Right ventricle myocardium inferior (tissue), 1 donor: ENCODE measurements at places on chromosomes 4 and X.

- no peak for DNase-seq
Observed at GRCh38 chr4:85986266-85986665, 373.6 kb downstream of the MAPK10 start.

GRCh38 chrX:14352511-14352910 lies 176.8 kb upstream of the GLRA2 start:
- no peak for DNase-seq

DNA sequence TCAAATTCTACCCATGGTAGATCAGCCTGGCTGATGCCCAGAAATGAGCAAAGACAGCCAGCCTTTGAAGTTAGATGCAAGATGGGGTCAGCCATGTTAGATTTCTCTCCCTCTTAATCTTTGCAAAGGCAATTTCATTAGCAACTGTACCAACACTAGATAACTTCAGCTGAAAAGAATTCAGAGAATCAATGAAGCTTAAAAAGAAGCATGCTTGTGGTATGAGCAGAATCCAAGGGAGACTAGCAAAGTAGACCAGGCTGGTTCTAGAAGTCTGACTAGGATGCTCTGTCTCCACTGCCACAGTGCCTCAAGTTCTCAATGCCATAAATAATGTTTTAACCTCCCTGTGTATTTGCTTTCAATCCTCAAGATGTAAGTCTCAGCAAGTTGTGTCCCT lies 247.3 kb downstream of the SLC7A11 start:
- DNase-seq = no peak

- DNase-seq = peak; percentile 65
Observed at GRCh38 chr4:70505151-70505748, 13.1 kb upstream of the AMTN start.

GRCh38 chr4:140156529-140157171 lies 2.7 kb upstream of the MAML3 start:
- no peak for DNase-seq

DNA sequence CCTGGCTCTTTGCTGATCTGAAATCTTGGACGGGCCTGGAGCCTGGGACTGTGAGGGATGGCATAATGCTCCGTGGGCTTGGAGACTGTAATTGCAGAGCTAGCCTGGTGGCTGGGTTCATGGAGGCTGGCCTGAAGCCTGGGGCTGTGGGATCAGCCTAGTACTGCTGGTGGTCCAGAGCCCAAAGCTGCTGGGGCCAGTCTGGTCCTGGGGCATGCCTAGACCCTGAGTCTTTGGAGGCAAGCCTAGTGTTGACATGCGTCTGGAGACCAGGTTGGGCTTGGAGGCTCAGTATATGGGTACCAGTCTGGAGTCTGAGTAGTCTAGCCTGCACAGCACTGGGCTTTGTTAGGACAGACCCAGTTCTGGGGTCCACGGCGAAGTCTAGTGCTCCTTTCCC lies 172.0 kb upstream of the ZC4H2 start:
- DNase-seq = no peak

DNA sequence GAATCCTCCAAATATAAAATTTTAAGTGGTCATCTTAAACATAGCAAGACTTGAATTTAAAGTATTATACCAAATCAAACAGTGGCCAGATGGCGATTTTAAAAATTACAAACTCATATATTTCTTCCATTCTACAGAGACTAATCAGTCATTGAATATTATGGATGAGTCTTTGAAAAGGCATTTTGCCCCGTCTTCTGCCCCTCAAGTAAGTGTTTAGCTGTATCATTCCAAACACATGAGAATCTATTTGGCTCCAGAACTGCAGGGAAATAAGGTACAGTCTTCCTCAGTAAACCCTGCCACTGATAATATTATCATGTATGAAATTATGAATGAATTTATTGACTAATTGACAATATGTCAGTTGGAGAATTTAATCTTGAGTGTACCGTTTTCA lies 191.0 kb downstream of the SLC7A11 start:
- DNase-seq = no peak

- no peak for DNase-seq
Observed at GRCh38 chr4:54234497-54235205, 5.6 kb downstream of the PDGFRA start.

DNA sequence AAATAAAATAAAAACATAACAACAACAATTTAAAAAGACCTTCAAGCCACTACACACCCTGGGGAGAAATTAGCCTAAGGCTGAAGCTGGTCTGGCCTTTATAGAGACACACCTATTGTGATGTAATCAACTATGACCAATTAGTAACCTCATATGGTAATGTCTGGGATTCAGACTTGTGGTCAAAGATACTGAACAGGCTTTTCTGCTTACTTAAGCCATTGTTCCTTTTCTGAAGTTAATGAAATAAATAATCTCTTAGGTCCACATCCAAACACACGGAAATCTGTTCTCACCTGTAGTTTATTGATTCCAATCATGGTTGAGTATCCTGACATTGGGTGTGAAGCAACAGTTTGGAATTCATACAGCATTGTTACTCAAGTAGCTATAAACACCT lies 152.5 kb downstream of the PLS3 start:
- DNase-seq = no peak

GRCh38 chr4:148214529-148215166 lies 227.6 kb downstream of the NR3C2 start:
- no peak for DNase-seq

DNA sequence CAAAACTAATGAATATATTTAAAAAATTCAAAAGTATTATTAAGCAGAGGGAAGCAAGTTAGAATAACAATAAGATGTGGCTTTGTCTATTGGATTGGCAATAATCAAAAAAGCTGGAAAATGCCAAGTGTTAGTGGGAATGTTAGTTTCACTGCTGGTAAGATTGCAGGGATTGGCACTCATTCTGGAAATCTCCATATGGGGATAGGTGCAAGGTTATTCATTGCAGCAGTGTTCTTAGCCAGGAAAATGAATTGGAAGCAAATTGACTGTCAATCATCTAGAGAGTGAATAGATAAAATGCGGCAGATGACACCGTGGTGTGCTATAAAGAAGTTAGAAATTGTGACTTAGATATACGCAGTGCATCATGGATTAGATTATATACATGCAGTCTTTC lies 1615.5 kb upstream of the PCDH7 start:
- DNase-seq = no peak

DNA sequence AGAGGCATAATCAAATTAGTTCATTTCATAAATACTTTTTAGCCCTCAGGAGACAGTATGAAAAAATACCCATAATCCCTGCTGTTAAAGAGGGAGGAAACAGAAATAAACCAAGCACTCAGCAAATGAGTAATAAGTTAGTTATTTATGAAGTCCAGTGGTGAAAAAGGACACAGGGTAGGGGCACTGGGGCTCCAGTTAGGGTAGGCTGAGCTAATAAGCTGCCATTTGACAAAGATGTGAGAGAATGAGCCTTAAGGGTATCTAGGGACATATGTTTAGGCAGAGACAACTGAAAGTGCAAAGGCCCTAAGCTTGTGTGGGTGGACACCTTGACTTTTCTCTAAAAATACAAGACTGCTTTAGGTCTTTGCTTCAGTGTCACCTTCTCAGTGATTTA lies 94.4 kb downstream of the IL15 start:
- DNase-seq = no peak

GRCh38 chr4:4420421-4420820 lies 33.5 kb downstream of the NSG1 start:
- DNase-seq = peak; percentile 32

- no peak for DNase-seq
Observed at GRCh38 chr4:140250989-140251552, 97.1 kb upstream of the MAML3 start.

- DNase-seq = no peak
Observed at GRCh38 chrX:97704474-97704873, 820.8 kb downstream of the RPA4 start.

DNA sequence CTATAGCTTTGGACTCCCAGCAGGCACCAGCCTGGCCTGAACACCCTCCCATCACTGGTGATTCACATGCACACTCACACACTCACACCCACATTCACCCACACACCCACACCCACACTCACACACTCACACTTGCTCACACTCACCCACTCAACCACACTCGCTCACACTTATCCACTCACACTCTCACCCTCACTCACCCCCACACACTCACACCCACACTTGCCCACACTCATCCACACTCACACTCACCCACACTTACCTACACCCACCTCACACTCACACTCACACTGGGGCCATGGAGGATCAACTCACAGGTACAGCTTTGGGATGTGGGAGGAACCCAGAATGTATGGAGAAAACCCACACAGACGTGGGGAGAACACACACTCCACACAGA lies 548.2 kb upstream of the FAT1 start:
- no peak for DNase-seq

DNA sequence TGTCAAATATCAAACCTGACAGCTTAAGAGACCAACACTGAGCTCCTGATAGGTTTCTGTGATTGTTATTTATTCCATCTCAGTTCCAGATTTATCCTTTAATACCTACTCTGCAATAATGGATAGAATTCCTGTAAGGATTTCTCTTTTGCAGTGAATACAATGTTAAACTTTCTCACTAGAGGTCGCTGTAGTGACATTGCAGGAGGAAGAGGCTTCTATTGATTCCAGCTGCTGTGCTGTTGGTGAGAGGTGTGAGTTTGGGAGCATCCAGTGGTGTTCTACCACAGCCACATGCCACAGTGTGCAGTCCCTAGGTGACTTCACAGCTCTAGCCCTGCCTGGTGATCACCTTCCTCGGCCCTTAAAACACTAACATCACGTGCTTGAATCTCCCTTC lies 34.6 kb upstream of the DCAF8L2 start:
- DNase-seq = no peak

GRCh38 chrX:84362184-84362838 lies 139.9 kb downstream of the HDX start:
- DNase-seq = no peak

GRCh38 chr4:107318078-107318477 lies 282.0 kb upstream of the DKK2 start:
- no peak for DNase-seq

DNA sequence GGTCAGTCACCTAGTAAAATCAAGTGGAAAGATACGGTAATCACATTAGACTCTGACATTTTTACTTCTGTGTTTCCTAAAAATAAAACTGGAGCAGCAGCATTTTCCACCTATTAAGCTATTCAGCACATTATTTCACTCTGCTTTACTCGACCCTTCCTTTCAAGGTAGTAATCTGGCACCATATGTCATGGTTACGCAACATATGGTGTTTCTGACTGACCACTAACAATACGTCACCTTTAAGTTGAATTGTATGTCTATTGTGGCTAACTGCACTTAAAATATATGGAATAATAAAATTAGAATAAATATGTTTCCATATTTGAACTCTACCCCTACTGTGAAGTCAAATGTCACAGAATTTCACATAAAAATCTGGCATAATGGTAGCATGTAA lies 168.8 kb downstream of the CDS1 start:
- no peak for DNase-seq

DNA sequence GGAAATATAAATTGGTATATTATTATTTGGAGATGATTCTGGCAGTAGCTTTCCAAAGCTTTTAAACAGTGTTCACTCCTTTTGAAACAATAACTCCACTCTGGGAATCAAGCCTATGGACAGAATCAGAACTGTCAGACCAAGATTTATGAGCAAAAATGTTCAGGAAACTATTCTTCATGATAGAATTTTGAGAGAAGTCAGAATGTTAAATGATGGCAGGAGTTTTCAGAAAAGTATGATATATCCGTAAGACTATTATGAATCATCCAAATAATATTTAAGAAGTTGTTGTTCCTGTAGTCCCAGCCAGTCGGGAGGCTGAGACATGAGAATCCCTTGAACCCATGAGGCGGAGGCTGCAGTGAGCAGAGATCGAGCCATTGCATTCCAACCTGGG lies 50.5 kb upstream of the ADGRG2 start:
- no peak for DNase-seq

DNA sequence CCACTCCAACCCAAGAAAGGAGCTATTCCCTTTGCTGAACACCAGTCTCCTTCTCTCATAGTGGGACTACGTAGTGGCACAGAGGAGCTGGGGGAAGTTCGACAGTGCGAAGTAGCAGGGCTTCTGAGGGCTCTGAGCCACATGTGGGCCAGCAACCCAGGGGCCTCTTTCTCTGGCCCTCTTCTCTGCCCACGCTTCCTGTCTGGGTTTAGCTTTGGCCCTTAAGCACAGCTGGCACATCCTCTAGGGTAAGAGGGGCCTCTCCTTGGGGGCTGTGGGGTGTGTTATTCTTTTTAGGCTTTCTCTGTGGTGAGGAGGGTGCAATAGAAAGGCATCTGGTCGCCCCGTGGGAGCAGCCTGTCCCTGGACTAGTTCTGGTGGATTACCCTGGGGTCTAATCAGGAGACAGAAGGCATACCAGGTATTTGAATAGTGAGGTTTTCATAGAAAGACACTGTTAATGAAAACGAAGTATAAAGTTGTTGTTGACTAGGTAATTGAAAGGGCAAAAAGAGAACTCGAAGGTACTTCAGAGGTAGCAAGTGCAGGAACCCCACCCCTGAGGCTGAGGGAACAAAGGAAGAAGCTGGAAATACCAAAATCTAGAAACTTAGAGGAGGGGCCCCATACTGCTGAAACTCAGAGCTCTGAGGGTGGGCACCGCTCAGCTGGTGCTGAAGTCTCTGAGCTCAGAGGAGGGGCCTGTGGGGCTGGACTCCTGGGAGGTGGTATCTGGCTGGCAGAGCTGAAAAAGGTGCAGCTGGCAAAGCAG lies 151.9 kb upstream of the RPS6KA3 start:
- DNase-seq = no peak

- no peak for DNase-seq
Observed at GRCh38 chr4:128700659-128701350, 108.7 kb upstream of the JADE1 start.

DNA sequence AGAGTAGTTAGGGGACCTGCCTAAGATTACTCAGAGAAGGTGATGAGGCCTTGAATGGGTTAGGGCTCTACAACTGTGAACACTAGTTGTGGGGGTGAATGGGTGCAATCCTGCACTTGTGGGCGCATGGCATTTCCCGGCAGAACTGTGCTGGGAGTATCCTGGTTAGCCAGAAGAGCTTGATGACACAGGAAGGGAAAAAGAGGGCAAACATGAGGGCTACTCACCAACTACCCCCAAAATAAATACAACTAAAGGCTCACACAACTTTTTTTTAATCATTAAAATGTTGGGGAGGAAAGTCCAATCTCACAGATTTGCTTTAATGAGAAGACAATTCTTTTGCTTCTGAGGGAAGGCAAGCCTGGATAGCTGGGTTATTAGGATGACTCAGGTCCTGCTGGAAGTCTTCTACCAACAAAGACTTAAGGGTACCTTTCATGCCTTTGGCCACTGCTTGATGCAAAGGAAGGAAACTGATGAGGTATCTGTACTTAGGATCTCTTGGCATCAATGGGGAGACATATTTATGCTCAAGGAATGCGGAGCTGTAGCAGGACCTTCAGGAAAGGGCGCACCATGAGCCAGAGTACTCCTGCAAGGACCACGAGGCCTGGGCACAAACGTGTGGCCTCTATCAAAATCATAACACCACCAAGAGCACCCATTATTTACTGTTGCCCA lies 2.6 kb downstream of the PHKA2 start:
- no peak for DNase-seq

DNA sequence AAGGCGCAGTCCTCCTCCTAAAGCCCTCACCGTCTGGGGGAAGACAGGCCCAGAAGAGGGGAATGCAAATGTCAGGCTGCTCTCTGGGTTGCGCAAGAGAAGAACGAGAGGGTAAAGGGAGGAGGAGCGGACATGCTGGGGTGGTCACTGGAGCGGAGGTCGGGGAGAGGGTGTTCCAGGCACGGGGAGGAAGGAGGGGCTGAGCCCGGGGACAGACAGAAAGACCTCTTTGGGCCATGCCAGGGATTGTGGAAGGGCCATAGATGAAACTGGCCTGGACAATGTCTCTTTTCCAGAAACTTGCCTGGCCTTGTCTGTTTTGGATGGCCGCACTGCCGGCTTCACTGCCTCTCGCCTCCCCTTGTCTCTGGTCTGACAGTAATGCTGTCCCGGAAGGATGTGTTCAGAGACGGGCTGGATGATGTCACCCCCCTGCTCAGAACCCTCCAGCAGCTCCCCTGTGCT lies 121.0 kb downstream of the SORCS2 start:
- DNase-seq = peak; percentile 21
